ENCODE measurements at places on chromosomes 11 and 22.

DNA sequence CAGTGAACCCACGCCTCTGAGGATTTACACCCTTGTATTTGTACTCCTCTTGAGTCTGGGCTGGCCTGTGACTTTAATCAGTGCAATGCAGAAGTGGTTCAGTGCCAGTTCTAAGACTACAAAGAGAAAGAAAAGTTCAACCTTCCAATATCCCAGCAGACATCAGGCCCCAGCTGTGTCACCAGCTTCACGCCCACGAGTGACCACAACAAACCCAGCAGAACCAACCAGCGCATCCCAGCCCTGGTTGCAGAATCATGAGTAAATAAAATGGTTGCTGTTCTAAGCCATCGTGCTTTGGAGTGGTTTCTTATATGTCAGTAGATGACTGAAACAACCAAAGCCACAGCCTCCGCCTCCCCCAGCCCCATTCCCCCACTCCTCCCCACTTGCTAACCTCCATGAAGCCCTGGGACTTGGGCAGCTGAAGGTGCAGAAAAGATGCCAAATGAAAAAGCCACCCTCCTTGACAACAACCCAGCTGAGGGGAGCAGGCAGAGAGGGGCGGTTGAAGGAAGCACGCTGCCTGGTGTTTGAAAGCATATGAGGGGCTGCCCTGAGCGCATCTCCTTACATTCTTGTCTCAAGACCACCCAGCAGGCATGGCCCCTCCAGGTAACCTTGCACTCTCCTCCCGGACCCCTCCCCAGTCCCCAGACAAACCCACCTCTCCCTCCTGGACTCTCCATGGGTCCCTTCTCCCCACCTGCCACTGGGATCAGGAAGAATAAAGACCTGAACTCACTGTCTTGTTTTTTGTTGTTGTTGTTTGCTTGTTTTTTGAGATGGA lies 20.9 kb downstream of the TSKU start:
- DNase-seq, result no peak

GRCh38 chr11:117752721-117753237 lies 44.2 kb downstream of the DSCAML1 start:
- DNase-seq, result no peak

DNA sequence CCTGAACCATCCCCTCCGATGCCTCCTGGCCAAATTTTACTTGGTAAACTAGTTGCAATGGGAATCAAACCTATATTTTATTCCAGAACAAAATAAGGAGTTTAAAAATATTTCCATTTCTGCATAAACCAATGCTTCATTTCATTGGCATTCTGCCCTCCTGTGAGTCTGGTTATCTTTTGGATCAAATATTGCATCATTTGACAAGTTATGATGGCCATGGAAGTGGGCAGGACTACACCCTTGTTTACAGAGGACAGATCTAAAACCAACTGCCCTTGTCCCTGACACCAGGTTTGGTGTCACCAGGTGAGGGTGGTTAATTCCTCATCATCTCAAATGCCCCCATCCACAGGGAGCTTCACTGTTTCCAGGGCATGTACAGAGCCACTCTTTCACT lies 28.2 kb upstream of the E2F8 start:
- no peak for DNase-seq

GRCh38 chr11:72036687-72037086 lies 38.0 kb downstream of the IL18BP start:
- no peak for DNase-seq

- no peak for DNase-seq
Observed at GRCh38 chr22:45478108-45478771, 24.4 kb upstream of the FBLN1 start.

- peak; percentile 59 for DNase-seq
Observed at GRCh38 chr11:118434553-118435289, 1.6 kb upstream of the KMT2A start.

DNA sequence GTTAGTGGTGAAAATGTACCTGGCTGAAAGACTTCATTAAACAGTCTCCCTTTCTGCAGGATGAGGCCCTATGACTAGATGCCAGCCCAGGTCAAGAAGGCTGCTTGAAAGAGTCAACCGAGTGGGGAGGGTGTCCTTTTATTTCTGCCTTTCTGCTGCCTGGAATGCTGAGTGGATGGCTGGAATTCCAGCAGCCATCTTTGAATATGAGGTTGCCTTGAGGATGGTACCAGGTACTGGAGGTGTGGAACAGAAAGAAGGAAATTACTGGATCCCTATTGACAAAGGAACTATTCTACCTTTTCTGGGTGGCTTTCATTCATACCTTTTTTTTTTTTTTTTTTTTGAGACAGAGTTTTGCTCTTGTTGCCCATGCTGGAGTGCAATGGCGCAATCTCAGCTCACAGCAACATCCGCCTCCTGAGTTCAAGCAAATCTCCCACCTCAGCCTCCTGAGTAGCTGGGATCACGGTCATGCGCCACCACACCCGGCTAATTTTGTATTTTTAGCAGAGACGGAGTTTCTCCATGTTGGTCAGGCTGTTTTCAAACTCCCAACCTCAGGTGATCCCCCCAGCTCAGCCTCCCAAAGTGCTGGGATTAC lies 107.3 kb downstream of the RPS6KA4 start:
- no peak for DNase-seq

- DNase-seq, result no peak
Observed at GRCh38 chr11:107496011-107496410, 38.4 kb upstream of the CWF19L2 start.

DNA sequence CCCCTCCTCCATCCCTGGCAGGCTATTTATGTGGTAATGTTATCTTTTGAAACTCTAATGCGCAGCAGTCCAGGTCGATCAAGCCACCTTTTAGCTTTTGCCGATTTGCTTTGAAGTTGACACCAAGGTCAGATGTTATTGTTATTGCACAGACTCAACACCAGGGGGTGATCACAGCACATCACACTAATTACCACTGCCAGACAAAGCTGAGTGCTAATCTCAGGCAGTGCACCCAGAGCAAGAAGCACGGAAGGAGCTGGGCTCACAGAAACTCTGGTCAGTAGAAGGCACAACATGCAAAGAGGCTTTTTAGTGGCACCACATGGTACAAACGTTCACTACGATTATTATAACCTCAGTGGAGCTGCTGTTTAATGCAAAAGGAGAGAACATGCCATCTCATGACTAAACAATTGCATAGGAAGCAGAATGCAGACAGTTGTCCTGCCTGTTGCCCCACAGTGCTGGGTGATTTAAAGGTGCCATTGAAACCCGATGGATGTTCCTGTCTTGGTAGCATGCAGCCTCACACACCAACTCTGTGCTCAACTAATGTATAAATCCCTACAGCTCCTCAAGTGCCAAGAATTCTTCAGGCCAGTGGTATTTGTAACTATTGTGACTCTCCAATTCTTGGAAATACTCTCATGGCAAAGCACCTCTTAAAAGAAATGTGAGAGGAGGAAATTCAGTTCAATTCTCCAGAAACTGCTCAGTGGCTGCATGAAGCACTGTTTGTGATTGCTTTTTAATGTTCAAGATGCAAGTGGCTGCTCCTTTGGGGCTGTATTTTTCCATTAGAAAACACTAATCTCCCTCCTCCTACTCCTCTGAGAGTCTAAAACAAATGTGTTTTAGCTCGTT lies 353.9 kb upstream of the DDI1 start:
- DNase-seq, result peak; percentile 75

GRCh38 chr11:78180751-78181150 lies 7.7 kb downstream of the KCTD21 start:
- no peak for DNase-seq
